ENCODE measurements at places on chromosomes 13 and 19.

DNA sequence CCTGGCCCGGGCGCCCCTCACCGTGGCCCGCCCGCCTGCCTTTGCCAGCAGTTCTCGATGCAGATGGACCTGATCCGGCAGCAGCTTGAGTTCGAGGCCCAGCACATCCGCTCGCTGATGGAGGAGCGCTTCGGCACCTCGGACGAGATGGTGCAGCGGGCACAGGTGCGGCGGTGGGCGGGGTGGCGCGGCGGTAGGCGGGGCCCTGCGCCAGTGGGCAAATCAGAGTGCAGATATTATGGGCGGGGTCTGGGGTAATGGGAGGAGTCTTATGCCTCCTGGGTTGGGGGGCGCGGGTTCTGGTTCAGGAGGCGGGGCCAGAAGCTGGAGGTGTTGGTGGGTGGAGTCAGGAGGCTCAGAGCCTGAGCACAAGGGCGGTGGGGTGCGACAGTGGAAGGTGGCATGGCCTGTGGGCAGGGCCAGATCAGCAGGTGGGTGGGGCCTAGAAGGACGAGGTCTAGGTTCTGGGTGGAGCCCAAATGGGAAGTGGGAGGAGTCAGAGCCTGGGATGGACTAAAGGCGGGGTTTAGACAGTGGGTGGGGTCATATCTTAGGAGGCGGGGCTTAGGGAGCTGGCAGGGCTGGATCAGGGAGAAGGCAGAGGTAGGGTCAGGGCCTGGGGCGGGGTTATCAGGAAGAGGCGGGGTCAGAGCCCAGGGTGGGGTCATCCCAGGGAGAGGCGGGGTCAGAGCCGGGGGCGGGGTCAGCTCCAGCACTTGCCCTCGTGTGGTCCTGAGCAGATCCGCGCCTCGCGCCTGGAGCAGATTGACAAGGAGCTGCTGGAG is 5.6 kb downstream of the APC2 start:
- DNase-seq: peak; percentile 72

GRCh38 chr19:35476149-35476548 is 14.1 kb downstream of the KRTDAP start:
- DNase-seq: no peak

DNA sequence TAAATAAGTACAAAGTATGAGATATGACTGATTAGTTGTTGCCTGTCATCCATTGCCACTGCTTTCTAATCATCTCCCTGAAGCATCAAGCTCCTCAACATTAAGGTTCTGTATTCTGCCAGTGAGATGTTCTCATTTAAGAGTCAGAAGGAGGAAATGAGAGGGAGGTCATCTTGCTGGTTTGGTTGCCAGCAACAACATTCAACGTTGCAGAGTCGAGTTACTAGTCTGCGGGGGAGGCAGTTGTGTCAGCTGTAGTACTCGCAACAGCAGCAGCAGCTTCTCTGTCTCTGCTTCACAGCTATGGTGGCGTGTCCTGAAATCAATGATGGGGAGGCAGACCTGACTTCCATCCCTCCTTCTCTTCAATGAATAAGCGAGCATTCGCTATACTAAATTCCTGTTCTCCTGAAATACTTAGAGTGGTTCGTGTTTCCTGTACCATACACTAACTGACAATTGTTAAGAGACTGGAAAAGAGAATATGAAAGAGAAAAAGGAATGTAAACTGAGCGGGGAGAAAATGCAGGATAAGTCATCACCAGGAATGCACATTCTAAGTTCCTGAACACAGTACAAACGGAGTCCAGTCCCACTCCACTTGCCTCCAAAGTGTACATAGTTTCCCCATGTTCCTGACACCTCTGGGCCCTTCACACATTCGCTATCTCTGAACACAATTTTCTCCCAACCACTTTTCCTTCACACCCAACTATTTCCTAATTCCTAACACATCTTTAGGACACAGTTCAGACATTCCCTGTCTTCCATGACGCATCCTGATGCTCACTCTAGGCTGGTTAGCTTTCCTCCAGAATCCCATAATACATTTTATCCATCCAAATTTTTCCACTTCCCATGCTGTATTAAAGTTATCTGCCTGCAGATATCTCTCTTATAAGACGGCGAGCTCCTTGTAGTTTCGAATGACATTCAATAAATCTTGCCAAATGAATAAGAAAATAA is 263.0 kb downstream of the KLF12 start:
- DNase-seq: no peak

DNA sequence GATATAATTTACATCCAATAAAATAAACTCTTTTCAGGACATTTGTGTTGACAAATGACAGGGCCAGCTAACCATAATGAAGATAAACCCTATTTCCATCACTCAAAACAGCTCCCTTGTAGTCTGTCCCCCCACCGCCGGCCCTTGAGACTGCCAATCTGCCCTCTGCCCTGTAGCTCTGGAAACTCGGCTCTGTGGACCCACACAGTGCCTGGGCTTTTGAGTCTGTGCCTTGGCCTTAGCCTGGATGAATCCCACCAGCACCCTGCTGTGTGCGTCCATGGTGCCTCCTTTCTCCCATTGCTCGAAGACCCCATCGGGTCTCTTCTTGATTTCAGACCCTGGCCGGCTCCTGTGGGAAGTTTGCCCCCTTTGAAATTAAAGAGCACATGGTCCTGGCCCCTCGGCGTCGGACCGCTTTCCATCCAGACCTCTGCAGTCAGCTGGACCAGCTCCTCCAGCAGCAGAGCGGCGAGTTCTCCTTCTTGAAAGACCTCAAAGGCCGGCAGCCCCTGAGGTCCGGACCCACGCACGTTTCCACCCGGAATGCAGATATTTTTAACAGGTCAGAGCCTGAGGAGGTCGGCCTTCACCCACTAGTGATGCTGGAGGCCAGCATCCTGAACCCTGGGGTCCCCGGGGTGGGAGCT is 26.0 kb downstream of the CHAF1A start:
- DNase-seq: no peak

DNA sequence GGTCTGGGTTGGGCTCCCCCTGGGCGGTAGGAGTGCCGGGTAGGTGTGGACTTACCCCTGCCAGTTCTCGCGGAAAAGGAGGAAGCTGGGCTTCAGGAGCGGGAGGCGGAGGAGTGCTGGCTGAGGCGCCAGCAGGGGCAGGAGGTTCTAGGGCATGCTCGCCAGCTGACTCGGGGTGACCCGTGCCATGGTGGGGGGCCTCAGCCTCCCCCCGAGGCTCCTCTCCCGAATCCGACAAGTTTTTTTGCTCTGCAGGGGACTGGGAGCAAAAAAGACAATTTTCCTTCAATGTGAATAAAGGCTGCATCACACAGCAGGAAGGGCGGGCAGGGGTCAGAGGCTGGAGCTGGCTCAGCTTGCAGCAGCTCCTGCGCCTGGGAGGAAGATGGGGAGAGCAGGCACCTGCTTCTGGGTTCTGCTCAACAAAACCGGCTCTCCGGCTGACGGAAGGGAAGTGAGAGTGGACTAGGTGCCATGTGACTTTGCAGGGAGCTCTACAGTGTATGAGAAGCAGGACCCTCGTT is 26.5 kb downstream of the RANBP3 start:
- DNase-seq: no peak

GRCh38 chr19:15550929-15551292 is 42.6 kb downstream of the CYP4F22 start:
- no peak for DNase-seq

- DNase-seq: no peak
Observed at GRCh38 chr13:66530158-66530557, 700.0 kb downstream of the PCDH9 start.

DNA sequence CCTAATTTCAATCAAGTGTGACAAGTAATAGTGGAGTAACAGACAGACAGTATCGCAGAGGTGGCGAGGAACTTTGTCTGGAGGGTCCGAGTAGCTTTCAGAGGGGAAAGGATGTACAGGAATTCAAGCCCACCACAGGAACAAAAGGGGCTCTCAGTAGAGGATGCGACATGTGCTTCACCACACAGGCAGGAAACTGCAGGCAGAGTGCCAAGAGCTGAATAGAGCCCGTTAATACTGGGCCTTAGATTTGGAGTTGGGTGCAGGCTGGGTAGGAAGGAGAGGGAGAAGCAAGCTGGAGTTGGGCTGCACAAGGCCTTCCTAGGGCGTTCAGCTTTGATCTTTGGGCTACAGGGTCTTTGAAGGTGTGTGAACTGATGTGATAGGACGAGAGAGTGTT is 1.2 kb downstream of the CCDC70 start:
- no peak for DNase-seq

DNA sequence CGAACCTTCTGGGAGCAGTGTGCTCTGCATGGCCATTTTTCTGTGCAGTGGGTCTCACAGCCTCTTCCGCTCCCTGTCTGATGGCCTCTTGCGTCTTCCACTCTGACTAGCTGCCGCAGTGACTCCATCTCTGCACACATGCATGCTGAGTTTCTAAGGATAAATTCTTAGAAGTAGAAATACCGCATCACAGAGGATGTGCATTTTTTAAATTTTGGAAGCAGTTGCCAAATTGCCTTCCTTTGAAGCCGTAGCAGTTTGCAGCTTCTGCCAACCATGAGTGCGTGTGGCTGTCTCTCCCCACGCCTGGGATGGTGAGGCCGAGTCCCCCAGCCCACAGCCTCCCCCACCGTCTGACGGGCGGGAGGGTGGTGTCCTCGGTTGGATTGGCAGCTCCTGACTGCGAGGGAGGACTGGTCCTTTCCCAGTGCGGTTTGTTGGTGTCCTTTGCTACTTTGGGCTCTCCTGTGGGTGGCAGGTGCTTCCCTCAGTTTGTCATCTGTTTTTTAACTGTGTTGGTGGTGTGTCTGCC is 9.8 kb downstream of the FZR1 start:
- no peak for DNase-seq

DNA sequence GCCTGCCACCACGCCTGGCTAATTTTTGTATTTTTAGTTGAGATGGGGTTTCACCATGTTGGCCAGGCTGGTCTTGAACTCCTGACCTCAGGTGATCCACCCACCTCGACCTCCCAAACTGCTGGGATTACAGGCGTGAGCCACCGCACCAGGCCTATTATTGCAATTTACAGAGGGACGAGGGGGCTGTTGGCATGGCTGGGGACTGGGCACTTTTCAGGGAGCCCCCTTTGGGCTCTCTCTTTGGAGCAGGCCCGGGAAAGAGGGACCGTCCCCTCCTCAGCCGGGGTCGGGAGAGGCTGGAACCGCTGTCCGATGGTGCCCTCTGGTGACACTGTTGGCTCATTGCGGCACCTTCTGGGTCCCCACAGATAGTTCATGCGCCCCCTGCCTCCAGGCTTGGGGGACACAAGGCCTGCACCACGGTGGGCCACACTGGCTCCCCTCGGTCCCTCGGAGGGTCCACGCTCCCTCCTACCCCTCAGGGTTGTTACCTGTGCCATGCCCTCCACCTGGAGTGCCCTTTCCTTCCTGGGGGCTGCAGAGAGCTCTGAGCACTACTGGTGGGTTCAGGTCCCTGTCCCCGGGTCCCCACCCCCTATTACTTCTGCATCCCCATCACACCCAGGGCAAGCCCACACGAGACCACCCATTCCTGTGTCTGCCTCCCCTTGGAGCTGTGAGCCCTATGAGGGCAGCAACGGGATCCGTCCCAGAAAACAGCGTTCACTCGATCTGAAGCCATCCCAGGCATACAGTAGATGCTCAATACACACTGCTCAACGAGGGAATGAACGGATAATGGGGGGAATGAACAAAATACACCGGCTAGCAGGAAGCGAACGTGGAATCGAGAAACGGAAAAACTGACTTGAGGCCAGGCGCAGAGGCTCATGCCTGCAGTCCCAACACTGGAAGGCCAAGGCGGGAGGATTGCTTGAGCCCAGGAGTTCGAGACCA is 12.5 kb downstream of the FEM1A start:
- peak; percentile 87 for DNase-seq

- no peak for DNase-seq
Observed at GRCh38 chr19:15479391-15480345, at the start of gene PGLYRP2. PGLYRP2 (minus strand) TSS chr19:15479501; CDS start chr19:15479371, 130 bp downstream.

DNA sequence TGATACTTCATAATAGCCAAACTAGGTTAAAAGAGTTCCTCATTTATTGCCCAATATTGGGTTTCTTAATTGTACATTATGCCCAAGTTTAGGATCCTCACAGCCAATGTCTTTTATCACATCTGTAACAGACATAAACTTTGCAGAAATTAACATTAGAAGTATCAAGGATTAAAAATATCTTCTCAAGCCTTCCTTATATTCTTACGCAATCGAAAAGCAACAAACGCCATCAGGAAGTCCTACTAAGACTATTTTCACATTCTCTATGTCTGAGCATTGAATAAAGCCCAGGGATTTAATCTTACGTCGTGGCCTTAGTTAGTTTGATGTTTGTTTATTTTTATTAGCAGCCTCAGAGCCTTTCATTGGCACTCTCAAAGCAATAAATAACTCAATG is 1660.4 kb upstream of the MIR17HG start:
- DNase-seq: no peak

GRCh38 chr19:14786421-14786851 is 8.1 kb upstream of the ADGRE2 start:
- peak; percentile 54 for DNase-seq

All from nephron progenitor cell (in vitro differentiated cells).